ENCODE measurements at places on chromosomes 4 and X.

GRCh38 chrX:120262859-120263708 lies 12.5 kb downstream of the ZBTB33 start:
- no peak for DNase-seq

DNA sequence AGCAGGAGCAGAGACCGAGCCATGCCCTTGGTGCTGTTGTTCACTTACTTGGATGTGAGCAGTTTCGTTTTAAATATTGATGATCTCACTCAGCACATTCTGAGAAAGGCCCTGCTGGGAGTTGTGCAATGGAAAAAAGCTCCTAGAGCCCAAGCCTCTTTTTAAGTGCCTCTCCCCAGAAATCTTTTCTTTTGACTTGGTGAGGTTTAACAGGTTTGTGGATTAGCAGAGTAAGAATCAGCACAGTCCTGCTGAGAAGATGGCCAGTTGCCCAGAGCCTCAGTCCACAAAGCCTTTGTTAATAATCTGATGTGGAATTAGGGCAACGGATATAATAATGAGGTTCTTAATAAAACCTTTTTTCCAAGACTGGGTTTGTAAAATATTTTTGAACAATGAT lies 157.5 kb upstream of the ATP6AP2 start:
- no peak for DNase-seq

- peak; percentile 32 for DNase-seq
These were observed 367.2 kb downstream of the BMPR1B start for GRCh38 chr4:95124906-95125504.

- no peak for DNase-seq
These were observed 877 bp downstream of the GPRASP1 start for GRCh38 chrX:102652031-102652688.

DNA sequence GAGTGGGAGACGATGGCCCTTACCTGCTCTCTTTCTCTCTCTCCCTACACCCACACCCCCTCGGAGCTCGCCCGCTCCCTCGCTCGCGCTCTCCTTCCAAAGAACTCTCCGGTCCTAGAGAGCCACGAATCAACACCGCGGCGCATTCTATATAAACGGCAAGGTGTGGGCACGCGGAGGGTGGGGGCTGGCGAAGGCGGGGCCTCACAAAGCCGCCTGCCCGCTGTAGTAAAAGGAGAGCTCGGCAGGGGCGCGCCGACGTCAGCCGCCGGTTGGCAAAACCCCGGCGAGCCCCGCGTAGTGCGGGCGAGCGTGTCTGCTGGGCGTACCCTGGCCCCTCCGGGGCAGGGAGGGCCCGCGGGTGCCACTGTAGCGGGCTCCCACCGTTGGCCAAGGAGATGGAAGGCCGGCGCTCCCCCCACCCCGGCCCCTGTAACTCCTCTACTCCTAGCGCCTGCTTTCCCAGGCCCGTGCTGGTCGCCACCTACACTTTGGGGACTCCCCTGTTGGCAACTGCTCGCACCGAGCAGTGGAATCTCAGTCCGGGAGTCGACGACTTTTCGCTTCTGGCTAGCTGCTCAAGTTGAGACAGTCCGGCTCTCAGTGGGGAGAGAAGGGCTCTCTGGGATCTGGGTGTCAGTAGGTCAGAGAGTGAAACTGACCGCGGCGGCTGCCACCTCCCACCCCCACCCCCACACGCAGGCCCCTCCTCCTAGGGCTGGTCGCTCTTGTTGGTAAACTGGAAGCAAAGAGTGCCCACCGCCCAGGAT lies 325.5 kb upstream of the F9 start:
- DNase-seq = no peak
